WERI-Rb-1 (cell line): ENCODE measurements at places on chromosomes 12 and 14.

- peak; percentile 83 for DNase-seq
Measured at GRCh38 chr14:20455355-20456300, 602 bp downstream of the APEX1 start.

DNA sequence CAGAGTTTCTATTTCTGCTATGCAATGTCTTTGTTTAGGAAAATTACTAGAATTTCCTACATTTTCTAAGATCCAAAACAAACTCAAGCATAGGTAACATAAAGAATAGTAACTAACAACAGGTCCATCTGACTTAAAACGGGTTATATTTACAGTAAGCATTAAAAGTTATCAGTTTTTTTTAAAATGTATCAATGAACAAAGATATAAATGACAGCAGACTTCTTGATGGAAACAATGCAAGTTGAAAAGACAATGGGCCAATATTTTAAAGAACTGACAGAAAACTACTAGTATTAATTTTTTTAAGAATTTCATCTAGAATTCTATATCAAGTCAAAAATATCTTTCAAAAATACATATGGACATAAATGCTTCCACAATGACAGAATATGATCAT lies 367.1 kb upstream of the MGAT4C start:
- DNase-seq = no peak

DNA sequence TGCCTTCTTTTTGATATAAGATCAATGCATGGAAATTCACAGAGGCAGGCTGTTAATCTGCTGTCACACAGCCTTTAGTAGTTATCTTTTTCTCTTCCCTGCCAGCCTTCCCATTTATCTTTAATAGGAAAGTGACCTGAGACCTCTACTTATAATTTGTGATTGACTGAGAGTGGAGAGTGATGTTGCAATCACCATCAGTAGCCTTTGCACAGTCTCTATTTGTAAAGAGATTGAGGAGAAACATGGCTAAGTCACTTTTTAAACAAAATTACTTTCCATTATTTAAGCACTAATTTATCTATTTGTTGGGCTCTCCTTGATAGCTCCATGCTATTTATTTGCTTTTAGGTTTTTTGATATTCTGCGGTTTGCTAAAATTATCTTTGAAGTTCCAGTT lies 19.9 kb downstream of the LMNTD1 start:
- no peak for DNase-seq

DNA sequence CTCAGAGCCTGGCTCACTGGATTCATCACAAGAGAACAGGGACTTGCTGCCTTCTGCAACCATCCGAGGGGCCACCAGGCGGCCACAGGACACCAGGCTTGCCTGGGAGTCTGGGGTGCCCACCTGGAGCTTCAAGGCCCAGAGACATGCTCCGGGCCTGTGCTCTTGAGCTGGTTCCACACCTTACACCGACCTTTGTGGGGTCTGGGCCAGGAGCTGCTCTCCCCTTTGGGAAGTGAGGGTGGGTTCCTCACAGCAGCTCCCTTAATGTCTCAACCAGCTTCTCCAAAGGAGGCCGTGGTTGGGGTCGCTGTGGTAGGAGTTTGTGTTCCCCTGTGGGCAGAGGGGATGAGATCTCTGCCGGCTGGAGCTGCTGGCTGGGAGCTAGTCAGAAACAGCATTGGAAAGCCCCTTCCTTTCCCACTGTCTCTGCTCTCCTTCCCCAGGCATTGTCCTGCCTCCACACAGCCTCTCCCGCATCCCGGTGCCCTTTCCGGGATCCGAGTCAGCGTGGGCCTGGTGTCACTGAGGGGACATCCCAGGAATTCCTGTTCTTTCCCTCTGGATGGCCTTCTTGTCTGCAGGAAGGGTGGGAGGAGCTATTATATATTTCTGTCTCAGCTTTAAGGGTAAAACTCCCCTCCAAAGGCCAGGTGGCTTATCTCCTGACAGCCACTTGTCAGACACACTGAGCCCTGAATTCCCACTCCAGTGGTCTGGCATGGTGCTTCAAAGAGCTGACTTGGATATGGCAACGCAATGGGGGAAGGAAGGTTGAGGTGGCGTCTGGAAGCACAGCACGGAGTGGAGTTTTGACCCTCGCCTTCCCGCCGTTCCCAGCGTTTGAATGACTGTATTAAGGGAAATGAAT lies 5.1 kb upstream of the PAPLN start:
- peak; percentile 83 for DNase-seq

DNA sequence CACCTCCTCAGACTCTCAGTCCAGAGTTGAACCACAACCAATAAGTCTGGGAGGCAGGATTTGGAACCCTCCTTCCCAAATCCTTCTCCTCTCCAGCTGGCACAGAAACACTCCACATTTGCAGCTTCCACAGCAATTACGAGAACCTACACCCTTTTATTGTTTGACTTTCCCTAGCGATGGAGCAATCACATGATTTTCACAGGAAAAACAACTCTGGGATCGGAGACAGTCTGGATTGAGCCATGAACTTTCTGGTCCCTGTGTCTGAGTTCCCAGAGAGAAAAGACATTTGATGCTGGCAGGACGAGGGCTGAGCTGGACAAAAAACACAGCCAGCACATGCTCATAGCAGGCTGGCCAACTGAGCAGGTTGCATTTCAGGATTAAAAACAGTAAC lies 49.0 kb upstream of the STON2 start:
- DNase-seq = no peak
